ENCODE measurements at places on chromosomes 1 and 21. TPM values are rescaled to one million over a fixed set of nuclear protein-coding genes. Genes with fewer than 3 reads are reported as not detected.

Gene CD1D
- 1.4 TPM for total RNA-seq

- peak overlapping the region; percentile 59 for H3K27ac ChIP-seq
- no peaks in the 10 kb centered on the region for H3K27me3 ChIP-seq
- peaks cover 33% of the 10 kb centered on the region for H3K4me1 ChIP-seq
- no peak overlapping the region for H3K4me3 ChIP-seq
These were observed 30.5 kb upstream of the FGGY start for GRCh38 chr1:59266180-59266926.

- DNase-seq: no peak
- no peak overlapping the region for H3K27ac ChIP-seq
- no peaks in the 10 kb centered on the region for H3K4me1 ChIP-seq
These were observed 188.2 kb downstream of the ZBTB18 start for GRCh38 chr1:244239261-244239770.

DNA sequence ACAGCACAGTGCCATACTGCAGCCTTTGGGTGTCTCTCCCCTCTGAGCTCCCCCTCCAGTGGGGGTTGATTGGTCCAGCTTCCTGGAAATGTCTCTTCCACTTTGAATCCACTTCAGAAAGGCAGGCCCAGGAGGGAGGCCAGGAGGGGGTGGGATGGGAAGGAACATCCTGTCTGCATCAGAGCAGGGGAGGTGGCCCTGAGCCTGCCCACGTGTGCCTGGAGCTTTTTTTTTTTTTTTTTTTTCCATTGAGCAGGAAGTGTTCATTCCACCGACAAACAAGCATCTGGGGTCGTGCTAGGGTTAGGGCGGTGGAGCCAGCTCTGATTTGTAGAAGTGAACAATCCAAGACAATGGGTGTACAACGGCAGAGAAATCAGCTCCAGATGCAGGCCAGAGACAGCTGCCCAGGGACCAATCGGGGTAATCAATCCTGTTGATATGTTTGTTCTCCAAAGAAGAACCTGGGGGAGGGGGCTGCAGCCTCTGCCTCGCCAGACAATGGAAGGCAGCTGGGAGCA is 93.3 kb downstream of the SSBP3 start:
- no peaks in the 10 kb centered on the region for H3K36me3 ChIP-seq
- no peak overlapping the region for H3K4me3 ChIP-seq
- no peaks in the 10 kb centered on the region for H3K27me3 ChIP-seq
- peak overlapping the region; percentile 80 for H3K27ac ChIP-seq
- DNase-seq: peak; percentile 58
- H3K4me1 ChIP-seq: peaks cover 76% of the 10 kb centered on the region

GRCh38 chr1:226428791-226429461 is 21.0 kb upstream of the PARP1 start:
- no peaks in the 10 kb centered on the region for H3K27me3 ChIP-seq
- H3K4me1 ChIP-seq: peaks cover 11% of the 10 kb centered on the region
- no peak for DNase-seq
- no peak overlapping the region for H3K4me3 ChIP-seq
- H3K27ac ChIP-seq: no peak overlapping the region
- no peaks in the 10 kb centered on the region for H3K36me3 ChIP-seq

Gene IQCC
- 0.71 TPM for total RNA-seq

DNA sequence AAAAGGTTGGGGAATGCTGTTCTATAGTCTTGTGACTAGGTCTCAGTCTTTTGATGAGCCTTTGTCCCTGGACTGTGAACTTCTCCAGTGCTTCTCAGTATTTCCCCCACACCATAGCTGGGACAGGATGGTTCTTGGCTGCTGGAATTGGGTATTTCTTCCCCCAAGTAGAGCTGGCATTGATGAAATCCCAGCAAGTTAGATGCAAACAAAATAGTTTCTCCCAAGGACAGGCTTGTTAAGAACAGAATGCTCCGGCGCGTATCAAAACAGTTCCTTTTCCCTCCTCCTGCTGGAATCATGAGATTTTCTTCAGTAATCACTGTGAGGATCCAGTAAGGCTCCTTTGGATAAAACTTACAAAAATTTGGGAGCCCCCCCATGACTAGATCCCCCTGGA is 162.6 kb downstream of the PIK3R3 start:
- no peak overlapping the region for H3K4me3 ChIP-seq
- no peak overlapping the region for H3K27ac ChIP-seq
- H3K27me3 ChIP-seq: no peaks in the 10 kb centered on the region
- peaks cover 33% of the 10 kb centered on the region for H3K4me1 ChIP-seq
- H3K36me3 ChIP-seq: peaks cover 18% of the 10 kb centered on the region
- no peak for DNase-seq

- H3K4me3 ChIP-seq: no peak overlapping the region
- no peaks in the 10 kb centered on the region for H3K4me1 ChIP-seq
- peaks cover 97% of the 10 kb centered on the region for H3K27me3 ChIP-seq
- DNase-seq: no peak
- H3K27ac ChIP-seq: no peak overlapping the region
- H3K36me3 ChIP-seq: no peaks in the 10 kb centered on the region
These were observed 66.7 kb downstream of the KLHDC7A start for GRCh38 chr1:18547460-18547859.

- peak overlapping the region; percentile 78 for H3K27ac ChIP-seq
- H3K4me1 ChIP-seq: peaks cover 17% of the 10 kb centered on the region
- H3K36me3 ChIP-seq: no peaks in the 10 kb centered on the region
- DNase-seq: no peak
- H3K4me3 ChIP-seq: peak overlapping the region; percentile 64
- no peaks in the 10 kb centered on the region for H3K27me3 ChIP-seq
These were observed 1.7 kb downstream of the ANKRD65 start for GRCh38 chr1:1419363-1419812.

Gene TTC22
- total RNA-seq: 0.14 TPM

DNA sequence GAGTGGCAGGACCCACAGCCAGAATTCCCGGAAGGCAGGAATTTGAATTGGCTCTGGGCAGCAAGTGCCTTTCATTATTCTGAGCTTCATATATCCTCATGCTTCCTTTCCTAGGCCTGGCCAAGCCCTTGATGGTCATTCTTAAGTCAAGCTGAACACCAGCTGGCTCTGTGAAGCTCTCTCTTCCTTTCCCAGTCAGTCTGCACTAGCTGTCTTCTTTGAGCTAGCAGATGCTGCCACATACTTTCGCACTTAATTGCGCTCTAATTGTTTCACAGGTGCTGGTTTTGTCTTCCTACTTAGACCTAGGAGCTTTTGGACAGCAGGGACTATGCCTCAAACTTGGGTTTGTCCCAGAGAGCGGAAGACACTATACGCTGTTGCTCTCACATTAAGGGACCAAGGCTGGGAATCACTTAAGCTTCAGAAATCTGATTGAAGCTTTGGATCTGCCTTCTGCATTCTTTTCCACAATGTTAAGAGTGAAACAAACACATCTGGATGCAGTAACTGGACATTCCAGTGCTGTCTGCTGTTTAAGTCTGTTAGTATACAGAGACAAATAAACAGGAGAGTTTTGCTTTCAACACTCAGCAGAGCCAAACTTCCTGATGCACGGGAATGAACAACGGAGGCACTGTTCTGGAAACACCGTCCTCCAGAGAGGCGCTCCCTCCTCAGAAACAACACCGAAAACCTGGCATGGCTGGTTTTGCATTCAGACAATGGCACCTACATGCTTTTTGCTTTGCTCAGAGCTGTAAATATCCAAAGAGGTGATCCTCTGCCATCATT is 2.2 kb downstream of the TLR5 start:
- DNase-seq: no peak
- no peaks in the 10 kb centered on the region for H3K36me3 ChIP-seq
- peaks cover 42% of the 10 kb centered on the region for H3K4me1 ChIP-seq
- H3K27me3 ChIP-seq: peaks cover 8% of the 10 kb centered on the region
- H3K27ac ChIP-seq: peak overlapping the region; percentile 42
- H3K4me3 ChIP-seq: no peak overlapping the region

Gene PLPPR4
- 0.11 TPM for total RNA-seq

- H3K4me3 ChIP-seq: no peak overlapping the region
- H3K27me3 ChIP-seq: peaks cover 72% of the 10 kb centered on the region
- H3K36me3 ChIP-seq: no peaks in the 10 kb centered on the region
- no peak for DNase-seq
These were observed 52.3 kb downstream of the GRIK3 start for GRCh38 chr1:36981771-36982622.

DNA sequence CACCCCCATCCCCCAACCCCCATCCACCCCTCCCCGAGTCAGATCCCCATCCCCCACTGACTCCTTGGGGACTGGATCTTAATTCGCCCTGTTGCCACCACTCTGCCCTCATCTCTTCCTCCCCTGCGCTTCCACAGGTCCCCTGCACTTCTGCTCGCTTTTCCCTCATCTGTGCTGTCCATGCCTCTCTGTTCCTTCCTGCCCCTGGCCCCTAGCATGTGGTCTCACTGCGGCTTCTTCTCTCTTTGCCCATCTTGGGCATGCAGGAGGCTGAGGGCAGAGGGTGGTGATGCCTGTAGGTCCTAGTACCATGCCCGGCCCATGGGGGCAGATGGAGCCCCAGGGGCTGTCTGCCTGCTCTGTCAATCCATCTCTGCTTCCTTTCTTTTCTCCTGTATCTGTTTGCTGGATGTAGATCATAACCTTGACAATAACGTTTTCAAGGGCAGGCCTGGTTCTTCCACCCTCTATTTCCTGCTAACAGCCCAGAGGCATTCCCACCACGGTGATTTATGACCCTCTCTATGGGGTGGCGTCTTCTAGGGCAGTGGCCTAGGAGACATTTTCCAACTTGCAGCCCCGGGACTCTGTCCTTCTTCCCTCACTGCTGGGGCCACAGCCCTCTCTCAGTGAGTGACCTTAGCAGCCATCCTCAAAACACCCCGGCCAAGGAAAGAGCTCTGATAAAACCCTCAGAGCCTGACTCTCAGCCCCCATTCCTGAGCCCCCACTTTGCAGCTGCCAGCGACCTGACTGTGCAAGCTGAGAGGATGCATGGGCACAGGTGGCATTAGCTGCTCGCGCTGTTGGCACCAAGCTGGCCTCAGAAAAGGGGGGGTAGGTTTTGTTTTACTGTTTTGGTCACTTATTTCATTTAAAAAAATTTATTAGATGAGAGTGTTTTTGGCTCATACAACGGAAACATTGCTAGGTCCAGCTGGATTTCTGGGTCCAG is 33.9 kb downstream of the TMEM51 start:
- peak overlapping the region; percentile 11 for H3K27ac ChIP-seq
- H3K4me3 ChIP-seq: no peak overlapping the region
- H3K36me3 ChIP-seq: no peaks in the 10 kb centered on the region
- H3K27me3 ChIP-seq: no peaks in the 10 kb centered on the region

Gene PSMB4
- 186 TPM for total RNA-seq

DNA sequence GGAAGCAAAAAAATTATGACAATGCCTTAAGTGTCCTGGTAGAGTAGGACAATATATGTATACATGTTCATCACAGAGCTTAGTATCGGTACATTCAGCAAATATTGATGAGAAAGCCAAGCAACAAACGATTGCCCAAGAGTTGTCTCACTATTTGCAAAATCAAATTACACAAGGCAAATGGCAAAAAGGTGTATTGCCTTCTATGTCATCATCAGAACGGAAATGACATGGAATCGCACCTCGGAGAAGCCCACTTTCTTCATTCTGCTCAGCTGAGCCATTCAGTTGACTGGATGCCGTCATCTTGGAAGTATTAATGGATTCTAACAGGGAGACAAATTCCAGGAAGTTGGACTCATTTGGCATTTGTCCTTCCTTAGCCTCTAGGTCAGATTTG is 37.7 kb downstream of the PCNX2 start:
- no peaks in the 10 kb centered on the region for H3K4me1 ChIP-seq
- no peak overlapping the region for H3K4me3 ChIP-seq
- no peaks in the 10 kb centered on the region for H3K36me3 ChIP-seq
- DNase-seq: no peak
- no peaks in the 10 kb centered on the region for H3K27me3 ChIP-seq
- no peak overlapping the region for H3K27ac ChIP-seq
